Left lobe of liver (tissue), 2 donors: ENCODE measurements at places on chromosomes 16 and 17.

DNA sequence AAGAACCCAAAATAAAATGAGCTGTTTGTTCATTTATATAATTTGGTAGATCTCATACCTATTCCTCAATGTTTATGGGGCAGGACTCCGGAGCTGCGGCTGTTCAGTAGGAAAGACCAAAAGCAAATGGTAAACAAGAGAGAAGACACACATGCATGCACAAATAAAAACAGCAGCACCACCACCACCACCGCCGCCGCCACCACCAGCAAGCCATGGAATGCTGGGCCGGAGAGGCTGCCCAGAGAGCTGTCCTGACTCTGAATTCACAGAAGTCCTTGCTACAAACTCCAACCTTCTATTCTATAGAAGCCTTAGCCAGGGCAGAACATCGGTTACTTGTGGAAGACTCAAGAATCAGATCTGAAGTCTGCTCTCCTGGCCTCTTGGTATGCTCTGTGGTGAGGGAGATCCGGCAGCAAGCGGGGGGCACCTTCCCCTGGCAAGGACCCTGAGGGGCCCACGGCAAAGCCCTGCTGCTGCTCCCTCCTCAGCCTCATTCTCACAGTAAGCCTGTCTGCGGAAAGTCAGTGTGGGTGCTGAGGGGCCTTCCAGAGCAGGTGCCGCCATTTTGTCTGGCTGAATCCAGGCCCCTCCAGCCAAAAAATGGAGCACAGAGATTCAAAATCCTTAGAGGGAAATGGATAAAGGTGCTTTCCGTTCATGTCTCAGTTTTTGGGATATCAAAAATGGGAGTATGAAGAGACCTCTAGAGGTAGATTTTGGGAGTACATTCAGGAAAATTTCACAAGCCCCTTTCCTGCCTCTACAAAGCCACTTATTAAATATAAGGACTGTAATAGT, 6.4 kb upstream of the FOXJ1 start:
- DNase-seq = no peak

- no peak for DNase-seq
Observed at GRCh38 chr16:24116046-24116776, 139.9 kb upstream of the CACNG3 start.

- DNase-seq = no peak
Observed at GRCh38 chr16:4309102-4309832, 6.6 kb upstream of the GLIS2 start.

DNA sequence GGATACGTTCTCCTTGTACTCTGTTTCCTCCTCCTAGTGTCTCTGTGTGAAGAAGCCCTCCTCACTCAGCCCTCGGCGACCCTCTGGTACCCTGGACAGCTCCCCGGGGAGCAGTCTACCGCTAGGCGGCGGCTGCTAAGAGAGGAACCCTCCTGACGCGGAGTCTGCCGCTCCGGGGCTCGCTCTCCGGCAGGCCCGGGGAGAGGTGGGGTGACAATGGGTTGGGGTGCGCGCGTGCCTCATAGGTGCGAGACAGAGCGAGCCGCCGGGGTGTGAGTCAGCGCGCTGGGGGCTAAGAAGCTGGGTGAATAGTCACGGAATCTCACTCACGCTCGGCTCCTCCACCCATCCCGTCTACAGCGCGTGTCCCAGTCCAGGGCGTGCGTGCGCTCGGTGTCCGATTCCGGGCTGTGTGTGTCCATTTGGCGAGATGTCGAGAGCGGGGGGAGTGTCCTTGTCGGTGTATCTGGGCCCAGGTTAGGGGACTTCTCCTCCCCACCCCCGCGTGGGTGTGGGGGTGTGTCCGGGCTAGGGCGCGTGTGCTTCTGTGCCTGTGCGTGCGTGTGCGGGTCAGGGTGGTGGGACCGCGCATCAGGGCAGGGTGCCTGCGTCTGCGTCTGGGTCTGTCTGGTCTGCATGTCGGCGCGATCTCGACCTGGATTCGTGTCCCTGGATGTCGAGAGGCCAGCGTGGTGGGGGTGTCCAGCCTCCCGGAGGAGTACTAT, 577 bp upstream of the HS3ST2 start:
- no peak for DNase-seq

DNA sequence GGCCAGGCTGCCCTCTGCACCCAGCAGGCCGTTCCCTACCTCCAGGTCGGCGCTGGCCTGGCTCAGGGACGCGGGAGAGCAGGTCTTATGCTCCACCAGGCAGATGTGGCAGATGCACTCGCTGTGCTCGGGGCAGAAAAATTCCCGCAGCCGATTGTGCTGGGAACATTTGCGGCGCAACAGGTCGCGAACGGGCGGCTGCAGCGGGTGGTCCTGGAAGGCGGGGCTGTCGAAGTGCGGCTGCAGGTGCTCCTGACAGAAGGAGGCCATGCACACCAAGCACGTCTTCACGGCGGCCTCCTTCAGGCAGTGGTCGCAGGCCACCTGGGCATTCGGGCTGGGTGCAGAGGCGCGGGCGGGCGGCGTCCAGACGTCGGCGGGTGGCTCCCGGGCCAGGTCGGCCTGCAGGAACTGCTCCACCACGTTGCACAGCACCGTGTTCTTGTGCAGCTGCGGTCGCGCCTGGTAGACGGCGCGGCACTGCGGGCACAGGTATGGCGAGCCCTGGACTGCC, 439 bp downstream of the TRIM25 start:
- DNase-seq = no peak

- no peak for DNase-seq
Observed at GRCh38 chr17:29514792-29515191, 52.0 kb downstream of the ABHD15 start.

GRCh38 chr17:8164815-8165131, 2.0 kb upstream of the VAMP2 start:
- no peak for DNase-seq

GRCh38 chr16:58261263-58261662, 33.6 kb downstream of the PRSS54 start:
- no peak for DNase-seq

- no peak for DNase-seq
Observed at GRCh38 chr17:40437095-40437732, 6.0 kb upstream of the IGFBP4 start.

GRCh38 chr16:24686678-24687077, 42.8 kb upstream of the TNRC6A start:
- DNase-seq = no peak

DNA sequence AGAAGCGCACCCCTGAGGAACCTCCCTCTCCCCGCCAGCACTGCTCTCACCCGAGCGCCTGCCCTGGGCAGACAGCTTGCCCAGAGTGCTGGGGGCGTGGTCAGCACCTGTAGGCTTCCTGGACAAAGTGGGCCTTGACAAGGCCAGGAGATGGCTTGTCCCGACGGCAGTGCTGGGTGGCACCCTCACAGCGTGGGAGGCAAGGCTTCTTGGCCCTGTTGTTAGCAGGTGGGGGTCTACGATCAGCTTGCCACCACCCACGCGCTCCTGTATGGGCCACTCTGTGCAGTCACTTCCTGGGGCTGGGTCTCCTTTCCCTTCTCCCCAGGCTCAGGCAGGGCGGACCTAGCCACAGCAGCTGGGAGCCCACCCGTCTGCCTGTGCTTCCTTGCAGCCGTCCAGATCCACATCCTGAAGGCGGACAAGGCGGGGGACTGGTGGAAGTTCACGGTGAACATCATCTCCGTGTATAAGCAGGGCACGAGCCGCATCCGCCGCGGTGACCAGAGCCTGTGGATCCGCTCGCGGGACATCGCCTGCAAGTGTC, 218.0 kb downstream of the NTN1 start:
- no peak for DNase-seq

GRCh38 chr17:31281061-31281460, 16.0 kb downstream of the OMG start:
- no peak for DNase-seq

GRCh38 chr17:70558821-70559220, 389.5 kb downstream of the KCNJ2 start:
- DNase-seq = no peak

- DNase-seq = no peak
Observed at GRCh38 chr17:7392696-7393612, 1.4 kb downstream of the PLSCR3 start.

DNA sequence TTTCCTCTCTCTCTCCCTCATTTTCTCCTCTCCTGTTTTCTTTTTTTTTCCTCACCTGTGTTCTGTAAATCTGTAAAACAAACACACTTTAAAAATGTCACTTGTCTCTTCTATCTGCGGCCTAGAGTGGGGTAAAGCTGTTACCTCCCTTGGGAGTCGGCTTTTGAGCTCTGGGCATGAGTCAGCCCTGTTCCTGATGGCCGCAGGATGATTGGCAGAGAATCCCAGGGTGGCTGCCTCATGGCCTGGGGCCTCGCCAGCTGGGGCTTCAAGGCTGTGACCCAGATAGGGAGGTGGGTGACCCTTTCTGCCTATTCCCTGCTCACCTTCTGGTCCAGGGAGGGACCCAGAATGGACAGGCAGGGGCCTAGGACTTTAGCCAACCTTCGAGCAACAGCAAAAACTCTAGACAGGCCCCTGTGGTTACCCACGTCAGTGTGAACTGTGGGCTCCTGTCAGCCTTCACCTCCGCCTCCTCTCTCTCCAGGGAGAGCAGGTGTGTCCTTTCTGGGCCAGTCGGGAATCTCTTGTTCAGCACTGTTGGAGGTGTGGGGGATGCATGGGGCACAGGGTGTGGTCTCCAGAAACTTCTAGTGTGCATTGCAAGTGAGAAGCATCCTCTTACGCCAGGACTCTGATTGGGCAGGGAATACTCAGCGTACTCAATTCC, 87.4 kb downstream of the RAP1GAP2 start:
- DNase-seq = no peak

DNA sequence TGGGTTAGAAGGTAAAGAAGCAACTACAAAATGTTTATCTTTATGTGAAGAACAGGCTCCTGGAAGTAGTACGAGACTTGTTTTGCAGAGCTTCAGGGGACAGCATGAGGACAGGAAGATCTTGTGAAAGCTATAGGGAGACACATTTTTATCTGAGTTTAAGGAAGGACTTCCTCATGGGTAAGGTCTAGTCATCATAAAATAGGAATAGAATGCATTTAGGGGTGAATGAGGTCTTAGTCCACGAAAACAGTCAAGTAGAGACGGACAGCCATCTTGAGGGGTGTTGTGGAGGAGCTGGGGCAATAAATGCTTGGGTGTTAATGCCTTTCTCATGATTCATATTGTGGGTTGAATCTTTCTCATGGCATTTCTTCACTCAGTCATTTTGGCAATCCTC, 24.3 kb downstream of the KCNJ16 start:
- no peak for DNase-seq

DNA sequence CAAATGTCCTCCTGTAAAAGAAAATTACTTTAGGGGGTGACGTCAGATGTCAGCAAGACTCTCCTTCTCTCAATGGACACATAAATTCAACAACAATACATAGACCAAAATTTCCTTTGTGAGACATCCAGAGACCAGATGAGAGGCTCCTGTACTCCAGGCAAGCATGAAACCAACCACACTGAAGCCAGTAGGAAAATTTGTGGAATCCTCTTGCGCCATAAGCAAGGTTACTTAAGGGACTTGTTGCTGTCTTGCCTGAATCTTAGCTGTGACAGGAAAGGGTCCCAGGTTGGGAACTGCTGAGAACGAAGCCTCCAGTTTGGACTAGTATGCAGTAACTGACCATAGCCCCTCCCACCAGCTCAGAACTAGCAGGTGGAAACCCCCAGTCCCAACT, 56.0 kb downstream of the CEP112 start:
- DNase-seq = no peak

- no peak for DNase-seq
Observed at GRCh38 chr17:29640413-29640812, 17.7 kb upstream of the CORO6 start.
